ENCODE measurements at places on chromosomes 7 and 10.

DNA sequence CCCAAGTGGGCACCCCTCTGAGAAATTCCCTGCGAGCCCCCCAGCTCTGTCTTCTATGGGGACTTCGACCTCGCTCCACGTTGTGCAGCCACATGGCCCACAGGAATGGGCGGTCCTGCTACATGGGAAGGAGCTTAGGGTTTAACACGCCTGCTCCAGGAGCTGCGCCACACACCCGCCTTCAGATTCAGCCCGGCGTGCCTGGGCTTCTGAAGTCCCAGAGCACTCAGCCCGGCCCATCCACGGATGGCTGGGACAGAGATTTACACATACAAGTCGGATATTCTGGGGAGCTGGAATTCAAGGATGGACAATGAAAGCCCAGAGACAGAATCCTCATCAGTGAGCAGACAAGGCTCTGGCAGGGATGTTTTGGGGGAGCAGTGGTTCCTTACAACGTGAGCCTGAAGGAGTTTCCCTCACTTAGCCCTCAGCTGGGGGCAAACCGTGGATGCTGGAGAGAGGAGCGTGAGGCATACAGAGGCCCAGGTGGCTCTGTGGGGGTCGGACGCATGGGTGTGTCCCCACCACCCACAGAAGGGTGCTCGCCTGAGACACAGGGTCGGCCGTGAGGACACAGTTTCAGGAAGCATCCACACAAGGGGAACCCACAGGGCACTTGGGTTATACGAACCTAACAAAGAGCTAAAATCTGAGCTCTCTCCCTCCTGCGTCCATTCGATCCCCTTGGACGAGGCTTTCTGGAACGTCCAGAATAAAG, 372.9 kb downstream of the DNAJB6 start:
- DNase-seq = no peak

DNA sequence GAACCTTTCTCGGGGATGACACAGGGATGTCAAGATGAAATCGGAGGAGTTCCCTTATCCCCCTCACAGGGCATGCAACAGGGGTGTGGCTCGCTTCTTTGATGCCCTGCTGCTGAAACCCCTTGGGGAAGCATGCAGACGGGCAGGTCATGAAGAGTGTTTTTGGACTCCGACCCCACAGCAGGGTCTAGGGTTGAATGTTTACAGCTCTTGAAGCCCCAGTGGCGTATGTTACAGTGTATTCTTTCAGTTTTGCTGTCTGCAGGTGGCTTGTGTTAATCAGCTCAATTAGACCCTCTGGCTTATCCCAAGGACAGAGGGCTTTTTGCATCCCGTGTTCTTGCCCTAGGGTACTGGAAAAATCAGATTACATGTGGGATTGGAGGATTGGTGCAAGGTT, 446.5 kb downstream of the LRMDA start:
- no peak for DNase-seq

DNA sequence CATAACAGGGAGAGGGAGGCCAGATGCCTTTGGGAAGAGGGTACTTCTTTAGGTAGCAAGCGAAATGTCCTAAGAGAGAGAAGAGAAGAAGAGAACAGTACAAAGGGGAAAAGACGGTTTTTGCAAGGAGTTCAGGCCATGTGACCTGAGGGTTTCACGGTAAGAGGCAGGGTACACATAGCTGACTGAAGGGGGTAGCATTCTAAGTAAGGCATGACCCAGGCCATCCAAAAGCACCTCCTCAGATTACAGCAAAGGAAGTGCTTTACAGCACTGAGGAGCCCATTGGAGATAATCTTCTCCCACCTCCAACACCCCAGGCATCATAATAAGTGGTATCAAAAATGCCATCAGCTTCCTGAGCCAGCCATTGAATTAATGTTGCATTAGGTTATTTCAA, 258.2 kb upstream of the NPY start:
- DNase-seq = no peak

DNA sequence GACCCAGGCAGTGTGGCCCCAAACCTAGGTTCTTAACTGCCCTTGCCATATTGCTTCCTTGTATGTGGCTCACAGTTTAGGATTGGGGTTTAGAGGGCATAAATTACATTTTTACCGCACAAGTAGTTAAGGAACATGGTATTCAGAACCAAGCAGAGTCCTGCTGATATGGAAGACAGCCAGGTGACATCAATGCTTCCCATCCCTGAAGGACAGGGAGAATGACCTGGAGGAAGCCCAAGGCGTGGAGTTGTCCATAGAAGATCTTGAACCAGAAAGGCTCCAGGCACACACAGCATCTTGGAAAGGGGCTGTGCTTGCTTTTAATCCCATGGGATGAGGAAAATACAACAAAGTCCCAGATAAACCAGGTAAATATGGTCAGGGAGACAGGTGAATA, 48.3 kb downstream of the ATXN7L1 start:
- DNase-seq = no peak

DNA sequence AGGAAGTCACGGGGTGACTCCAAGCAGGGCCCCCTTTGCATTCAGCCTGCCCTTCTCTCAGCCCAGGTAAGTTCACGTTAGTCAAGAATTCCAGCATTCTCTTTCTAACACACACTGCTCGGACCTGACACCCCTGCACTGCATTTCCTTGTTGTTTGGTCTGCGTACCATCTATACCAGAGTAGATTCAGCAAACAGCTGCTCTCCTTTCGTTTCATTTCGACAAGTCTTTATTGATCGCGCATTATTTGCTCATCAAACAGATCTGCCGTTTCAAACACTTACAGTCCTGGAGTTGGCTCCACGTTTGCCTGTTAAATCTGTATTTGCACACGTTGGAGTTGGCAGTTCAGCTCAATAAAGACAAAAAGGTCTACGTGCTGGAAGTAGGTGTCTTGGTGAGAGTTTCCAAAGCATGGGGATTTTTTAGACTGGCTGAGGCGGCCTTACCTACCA, 495.1 kb downstream of the RPS24 start:
- no peak for DNase-seq

GRCh38 chr7:35025369-35025870, 11.9 kb downstream of the DPY19L1 start:
- no peak for DNase-seq

DNA sequence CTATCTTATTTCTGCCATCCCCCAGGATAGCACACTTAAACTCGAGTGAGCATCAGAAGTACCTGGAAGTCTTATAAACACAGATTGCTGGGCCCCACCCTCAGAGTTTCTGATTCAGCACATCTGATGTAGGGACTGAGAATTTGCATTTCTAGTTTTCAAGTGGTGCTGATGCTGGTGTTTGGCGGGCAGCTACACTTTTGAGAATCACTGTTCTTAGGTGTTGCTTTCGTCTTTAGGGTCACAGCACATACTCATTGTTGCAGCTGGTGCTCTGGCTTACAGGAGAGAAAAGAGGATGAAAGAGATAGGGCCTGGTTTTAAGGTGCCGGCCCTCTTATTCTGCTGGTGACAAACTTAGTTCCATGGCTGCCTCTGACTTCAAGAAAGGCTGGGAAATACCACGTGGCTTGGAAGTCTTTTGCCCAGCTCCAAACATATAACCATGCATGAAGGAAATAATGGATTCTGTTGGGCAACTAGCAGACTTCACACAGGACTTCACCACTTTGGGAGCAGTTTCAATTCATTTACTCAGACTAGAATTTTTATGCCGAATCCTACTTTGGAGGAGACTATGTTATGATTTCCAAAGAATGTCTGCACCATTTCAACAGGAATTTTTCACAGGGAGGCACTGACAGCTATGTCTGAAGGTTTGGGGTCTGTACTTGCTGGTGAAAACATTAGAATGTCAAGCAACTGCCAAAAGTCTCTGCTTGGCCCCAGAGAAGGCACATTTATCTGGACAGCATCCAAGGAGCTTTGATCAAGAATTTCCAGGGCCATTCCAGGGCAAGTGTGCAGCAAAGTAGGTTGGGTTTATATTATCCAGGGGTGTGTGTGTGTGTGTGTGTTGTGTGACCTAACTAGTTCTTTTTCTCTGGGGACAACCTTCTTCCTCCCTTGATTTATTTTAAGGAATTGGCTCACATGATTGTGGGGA, 6.9 kb upstream of the MINDY4 start:
- DNase-seq = no peak

GRCh38 chr10:4846775-4847174, 20.8 kb downstream of the AKR1E2 start:
- DNase-seq = peak; percentile 37

GRCh38 chr10:47353351-47353750, 5.2 kb downstream of the RBP3 start:
- no peak for DNase-seq

- no peak for DNase-seq
Observed at GRCh38 chr7:124032369-124033094, at the start of gene TMEM229A. TSS of gene TMEM229A (minus strand) at chr7:124033067. CDS start at chr7:124033003, 64 bp downstream.

GRCh38 chr10:86250399-86250798, 116.2 kb downstream of the GRID1 start:
- no peak for DNase-seq

DNA sequence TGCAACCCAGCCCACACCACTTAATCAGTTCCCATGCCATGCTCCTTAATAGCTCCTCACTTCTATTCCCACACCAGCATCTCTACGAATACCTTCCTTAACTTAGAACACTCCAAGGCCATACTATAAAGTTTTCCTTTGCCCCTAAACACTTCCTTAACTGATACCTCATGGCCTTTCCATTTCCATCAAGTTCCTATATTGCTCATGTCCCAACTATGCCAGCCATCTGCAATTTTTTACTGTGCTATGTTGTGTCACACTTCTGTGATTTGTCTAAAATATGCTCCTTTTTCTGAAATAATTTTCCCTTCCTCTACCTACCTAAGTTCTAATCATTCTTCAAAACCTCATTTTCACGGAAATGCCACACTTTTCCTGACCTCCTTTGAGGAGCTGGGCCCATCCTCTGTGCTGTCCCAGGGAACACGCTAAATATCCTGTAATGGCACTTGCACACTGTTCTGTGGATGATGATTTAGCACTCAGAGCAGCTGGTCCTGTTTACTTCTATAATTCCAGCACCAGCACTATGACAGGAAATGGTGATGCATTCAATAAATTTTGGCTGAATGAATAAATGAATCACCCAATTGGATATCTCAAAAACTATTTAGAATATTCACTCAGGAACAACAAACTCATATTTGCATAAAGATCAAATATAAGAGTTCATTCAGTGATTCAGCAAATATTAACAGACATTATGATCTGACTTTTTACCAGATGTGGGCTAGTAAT, 266.5 kb upstream of the HGF start:
- DNase-seq = no peak

DNA sequence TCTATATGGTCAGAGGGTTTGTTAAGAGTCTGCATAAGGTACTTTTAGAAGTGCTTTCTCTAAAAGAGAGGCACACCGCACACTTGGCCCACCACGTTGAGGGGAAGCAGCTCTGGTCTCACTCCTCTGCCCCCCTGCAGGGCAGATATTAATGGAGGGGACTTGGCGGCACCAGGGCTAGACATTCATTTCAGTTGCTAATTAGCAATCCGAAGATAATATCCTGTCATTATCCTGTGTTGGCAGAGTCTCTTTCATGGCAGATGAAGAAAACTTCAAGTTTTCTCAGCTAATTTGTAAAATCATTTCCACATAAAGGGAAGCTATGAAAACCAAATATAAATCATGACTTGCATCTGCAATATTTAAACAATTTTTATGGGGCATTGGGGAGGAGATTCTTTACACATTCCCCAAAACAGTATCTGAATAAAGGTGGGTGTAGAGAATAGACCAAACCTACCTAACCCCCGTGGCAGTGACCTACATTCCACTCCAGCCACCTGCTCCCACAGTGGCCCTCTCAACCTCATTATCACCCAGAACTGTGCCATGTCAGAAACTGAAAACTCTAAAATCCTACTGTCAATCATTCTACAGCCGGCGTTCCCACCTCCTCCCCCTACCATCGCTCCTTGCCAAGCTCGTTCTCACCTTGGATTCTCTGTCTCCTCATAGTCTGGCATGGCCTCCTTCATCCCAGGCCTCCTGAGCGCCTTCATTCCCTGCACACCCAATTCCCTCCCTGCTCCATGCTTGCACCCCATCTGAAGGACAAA, 54.1 kb upstream of the STK17A start:
- DNase-seq = no peak

- no peak for DNase-seq
Observed at GRCh38 chr10:60704471-60704870, 73.8 kb upstream of the CDK1 start.

GRCh38 chr7:29859524-29860185, 53.3 kb downstream of the WIPF3 start:
- no peak for DNase-seq

DNA sequence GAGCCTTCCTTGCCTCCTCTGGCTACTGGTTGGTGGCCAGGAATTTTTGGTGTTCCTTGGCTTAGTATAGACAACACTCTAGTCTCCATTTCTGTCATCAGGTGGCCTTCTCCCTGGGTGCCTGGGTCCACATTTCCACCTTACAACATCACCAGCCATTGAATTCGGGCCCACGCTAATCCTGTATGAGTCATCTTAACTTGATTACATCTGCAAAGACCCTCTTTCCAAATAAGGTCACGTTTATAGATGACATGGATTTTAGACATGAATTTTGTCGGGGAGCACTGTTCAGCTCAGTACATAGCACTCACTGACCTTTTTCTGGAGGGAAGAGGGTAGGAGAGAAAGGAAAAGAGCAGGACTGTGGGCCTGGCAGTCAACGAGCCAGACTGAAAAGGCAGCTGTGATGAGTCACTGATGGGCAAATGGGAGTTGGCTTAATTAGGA, 39.4 kb downstream of the MMRN2 start:
- no peak for DNase-seq

DNA sequence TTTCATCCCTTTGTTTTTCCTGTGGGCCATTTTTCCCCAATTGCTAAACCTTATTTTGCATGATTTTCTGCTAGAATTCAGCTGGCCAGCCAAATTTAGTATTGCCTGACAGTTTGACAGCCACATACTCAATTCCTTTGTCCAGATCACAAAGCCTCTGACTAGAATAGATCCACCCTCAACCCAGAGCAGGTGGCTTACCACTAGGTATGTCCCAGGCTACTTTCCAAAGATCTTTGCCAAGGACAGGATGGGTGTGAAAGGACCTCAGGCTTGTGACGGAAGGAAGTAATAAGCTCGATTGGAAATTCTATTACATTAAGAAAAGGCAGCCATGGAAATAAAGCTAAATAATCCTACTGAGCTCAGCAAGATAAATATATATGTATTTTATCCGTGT, 50.6 kb upstream of the AGK start:
- no peak for DNase-seq

DNA sequence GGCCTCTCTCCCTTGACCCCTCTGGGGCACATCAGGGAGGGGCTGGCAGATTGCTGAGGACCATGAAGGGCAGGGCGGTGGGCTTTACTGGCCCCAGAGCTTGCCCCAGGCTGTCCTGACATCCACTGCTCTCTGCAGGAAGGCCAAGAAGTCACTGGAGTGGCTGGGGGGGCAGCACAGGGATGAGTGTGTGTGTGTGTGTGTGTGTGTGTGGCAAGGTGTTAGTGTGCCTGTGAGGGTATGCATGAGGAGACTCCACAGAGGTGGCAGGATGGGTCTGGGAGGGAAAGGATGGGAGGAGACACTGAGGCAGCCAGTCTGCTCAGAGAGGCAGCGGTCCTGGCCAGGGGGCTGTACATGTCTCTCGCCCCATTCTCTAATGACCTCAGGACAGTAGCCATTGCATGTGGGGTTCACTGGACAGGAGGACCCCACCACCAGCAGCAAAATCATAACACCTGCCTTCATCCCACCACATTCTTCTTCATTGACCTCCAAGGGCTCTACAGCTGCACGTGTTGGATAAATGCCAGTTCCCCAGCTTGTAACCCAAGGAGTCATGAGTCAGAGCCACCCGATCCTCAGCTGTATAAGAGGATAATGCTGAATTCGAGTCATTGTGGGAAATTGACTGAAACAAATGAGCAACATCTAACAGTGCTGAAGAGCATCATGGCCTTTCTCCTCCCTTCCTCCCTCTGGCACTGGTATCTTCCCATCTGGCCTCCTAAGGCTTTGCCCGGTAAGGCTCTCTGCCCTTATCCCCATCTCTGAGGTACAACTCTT, 720.5 kb downstream of the GRID1 start:
- no peak for DNase-seq

All from hematopoietic multipotent progenitor cell treated with erythropoietin and hydrocortisone succinate and interleukin-3 and kit ligand, for 17 days (in vitro differentiated cells).